ENCODE measurements at places on chromosomes 3 and 15.

- no peak for DNase-seq
Measured at GRCh38 chr15:47814620-47815019, 97.3 kb downstream of the SEMA6D start.

GRCh38 chr3:183782576-183783276 lies 42.7 kb downstream of the MAP6D1 start:
- DNase-seq = no peak

DNA sequence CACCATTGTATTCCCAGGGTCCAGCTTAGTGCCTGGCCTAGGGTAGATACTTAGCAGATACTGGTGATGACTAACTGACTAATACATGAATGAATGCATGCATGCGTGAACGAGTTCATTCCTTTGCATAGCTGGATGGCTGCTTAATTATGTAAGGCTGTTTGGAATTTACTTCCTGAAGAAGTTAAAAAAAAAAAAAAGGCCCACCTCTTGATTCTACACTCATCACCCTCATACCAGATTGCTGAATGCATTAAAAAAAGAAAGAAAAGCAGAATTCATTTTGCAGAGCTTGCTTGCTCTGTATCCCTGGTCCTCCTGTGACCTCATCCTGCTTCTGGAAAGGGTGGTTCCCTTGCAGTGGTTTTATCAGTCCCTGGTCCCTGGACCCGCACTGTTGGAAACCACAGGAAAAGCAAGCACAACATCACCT lies 277.6 kb upstream of the CFAP20DC start:
- DNase-seq = peak; percentile 80

GRCh38 chr3:195820901-195821300 lies 9.2 kb upstream of the MUC4 start:
- no peak for DNase-seq

DNA sequence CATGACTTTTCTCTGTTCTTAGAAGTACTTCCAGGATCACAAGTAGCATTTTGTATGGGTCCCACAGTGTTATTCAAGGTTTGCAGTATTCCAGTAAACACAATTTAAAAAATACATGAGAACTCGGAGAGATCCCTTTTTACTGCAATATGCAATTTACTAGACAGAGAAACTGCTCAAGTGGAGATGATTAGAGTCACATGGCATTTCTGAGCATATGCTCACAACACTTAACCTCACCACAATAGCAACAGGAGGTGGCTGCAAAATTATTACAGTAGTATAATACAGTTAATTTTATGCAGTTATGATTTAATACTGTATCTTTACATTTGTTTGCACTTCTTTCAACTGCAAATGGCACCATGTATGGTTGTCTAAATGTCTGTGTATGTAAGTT lies 87.5 kb downstream of the PIK3CB start:
- DNase-seq = no peak

GRCh38 chr3:78913711-78914110 lies 854.1 kb downstream of the ROBO1 start:
- no peak for DNase-seq

- no peak for DNase-seq
Measured at GRCh38 chr3:87145553-87145952, 81.6 kb upstream of the CHMP2B start.

- peak; percentile 21 for DNase-seq
Measured at GRCh38 chr3:158420654-158421396, 150.2 kb upstream of the MLF1 start.

GRCh38 chr3:41299036-41299435 lies 99.7 kb downstream of the CTNNB1 start:
- DNase-seq = no peak

- no peak for DNase-seq
Measured at GRCh38 chr3:158127250-158128219, 17.6 kb downstream of the RSRC1 start.

GRCh38 chr3:120428924-120429323 lies 21.9 kb downstream of the FSTL1 start:
- DNase-seq = peak; percentile 64

DNA sequence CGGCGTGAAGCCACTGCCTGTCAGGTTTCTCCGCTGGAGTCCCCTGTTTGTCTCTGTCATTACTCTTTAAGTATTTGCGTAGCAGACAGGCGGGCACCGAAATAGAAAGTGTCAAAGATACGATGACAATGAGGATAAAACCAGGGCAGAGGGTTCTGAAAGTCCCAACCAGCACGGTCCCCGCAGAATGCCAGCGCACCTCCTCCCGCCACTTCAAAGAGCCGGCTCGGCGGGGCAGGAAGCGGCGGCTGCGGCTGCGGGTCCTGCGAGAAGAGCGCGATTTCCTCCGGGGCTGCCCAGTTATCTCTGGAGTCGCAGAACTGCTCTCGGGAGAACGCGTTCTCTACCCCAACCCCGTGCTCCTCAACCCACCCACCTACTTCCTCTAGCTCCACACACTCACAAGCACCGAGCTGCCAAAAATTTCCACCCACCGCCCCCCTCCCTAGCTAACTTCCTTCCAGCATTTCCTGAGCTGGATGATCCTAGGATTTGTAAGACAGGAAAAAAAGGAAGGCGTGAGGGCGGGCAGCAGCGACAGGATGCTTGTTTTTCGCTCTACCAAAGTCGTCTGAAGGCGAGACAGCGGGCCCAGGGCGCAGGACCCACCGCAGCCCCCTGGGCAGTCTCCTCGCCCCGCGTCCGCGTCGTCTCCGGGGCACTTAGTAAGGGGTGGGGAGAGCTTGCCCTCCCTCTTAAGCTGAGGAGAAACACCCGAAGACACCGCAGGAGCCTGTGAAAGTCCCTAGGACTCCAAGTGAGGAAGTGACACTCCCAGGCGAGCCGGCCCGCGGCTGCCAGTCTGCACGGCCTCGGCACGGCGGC lies at the start of gene ARHGAP31:
TSS of gene ARHGAP31 (plus strand) at position 513 of the 825 bp plus-strand sequence. CDS start 522 bp downstream, outside the sequence.
- no peak for DNase-seq

DNA sequence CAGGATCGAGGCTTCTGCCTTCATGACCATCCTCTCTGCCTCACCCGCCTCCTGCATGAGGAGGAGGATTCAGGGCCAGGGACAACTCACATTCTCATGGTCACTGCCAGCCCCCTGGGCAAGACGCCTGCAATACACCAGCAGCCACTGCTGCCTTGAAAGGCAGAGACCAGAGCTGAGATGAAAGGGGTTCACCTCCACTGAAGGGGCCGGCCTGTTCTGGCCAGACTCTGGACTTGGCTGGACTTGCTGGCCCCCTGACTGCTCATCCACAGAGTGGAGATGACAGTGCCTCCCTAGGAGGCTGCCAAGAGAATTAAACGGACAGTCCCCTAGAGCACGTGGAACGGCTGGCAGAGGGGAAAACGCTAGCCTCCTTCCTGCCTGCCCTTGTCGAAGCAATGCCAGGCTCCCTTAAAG lies 35.2 kb downstream of the MGLL start:
- DNase-seq = no peak

DNA sequence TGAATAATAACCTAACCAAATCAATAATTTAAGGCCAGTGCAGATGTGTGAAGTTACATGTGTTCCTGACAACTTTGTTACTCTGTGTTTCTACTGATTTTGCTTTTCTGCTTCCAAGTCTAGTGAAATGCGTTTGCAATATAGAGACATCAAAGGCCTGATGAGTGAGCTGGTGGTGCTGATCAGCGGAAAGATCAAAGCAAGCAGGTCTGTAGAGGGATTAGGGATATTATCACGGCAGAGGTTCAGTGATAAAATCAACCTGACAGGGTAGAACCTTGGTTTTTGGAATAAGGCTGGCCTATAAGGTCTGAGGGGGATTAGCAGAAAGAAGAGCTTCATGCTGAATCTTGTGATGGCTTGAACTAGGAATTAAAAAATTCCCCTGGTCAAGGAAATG lies 111.7 kb downstream of the EDEM1 start:
- DNase-seq = no peak

GRCh38 chr3:188697127-188697526 lies 474.6 kb upstream of the TPRG1 start:
- DNase-seq = no peak

DNA sequence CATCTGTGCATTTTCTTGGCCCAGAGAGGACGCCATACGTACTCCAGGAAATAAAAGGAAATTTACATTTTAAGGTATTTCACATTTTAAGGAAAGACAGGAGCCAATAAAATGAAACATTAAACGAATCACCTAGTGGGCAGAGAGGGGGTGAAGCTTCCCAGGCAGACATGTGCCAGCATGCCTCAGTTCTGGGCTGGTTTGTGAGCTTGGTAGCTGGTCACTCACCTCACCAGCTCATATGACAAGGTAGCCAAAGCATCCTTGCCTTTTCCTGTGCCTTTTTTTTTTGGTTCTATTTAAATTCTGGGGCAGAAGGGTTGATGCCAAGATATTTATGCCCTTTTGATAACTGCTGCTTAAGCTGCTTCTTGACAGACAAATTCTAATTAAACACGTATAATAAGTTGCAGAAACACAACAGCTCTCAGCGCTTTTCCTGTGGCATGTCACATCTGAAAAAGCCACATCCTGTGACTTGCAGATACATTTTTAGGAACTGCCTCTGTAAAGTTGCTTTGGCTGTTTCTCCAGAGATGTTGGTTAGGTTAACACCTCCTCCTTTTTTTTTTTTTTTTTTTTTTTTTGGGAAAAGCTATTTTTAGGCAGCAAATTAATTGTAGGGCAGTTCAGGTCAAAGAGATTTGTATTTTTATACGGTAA lies 218.6 kb downstream of the PDCD6IP start:
- DNase-seq = no peak

DNA sequence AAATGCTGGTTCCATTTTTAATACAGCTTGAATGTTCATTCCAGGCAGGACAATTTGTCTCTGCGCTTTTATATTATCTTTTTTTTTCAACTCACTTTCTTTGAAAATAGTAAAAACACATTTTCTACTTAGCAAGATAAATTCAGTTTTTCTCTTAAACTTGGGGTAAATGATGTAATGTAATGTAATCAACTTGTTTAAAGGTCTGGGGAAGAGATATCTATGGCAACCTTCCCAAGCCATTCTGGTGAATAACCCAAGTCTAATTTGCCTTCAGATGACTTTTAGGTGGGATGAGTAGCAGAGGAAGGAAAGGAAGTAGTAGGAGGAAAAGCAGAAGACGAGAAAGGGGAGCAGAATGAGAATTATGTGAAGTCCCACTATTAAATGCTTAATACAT lies 335.1 kb downstream of the SV2B start:
- no peak for DNase-seq

DNA sequence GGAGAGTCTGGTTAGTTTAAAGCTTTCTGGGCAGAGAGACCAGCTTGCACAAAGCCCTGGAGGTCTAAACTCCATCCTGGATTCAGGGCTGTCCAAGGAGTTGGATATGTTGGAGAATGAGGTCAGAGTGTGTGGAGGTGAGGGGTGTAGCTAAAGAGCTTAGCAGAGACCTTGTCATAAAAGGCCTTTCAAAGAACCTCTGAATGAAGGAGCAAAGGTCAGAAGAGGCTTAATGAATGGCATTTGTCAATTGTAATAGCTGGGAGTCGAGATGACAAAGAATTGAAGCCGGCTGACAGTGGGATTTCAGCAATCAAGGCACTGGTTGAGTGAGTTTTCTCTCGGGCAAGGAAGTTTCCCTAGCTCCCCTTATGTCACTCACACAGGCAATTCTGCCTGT lies 202.6 kb downstream of the PDCD6IP start:
- DNase-seq = no peak

GRCh38 chr3:52262447-52262846 lies 16.0 kb downstream of the WDR82 start:
- DNase-seq = no peak

GRCh38 chr3:115660646-115661337 lies 37.5 kb downstream of the GAP43 start:
- DNase-seq = no peak

GRCh38 chr15:54810031-54810430 lies 386.7 kb downstream of the RSL24D1 start:
- no peak for DNase-seq

DNA sequence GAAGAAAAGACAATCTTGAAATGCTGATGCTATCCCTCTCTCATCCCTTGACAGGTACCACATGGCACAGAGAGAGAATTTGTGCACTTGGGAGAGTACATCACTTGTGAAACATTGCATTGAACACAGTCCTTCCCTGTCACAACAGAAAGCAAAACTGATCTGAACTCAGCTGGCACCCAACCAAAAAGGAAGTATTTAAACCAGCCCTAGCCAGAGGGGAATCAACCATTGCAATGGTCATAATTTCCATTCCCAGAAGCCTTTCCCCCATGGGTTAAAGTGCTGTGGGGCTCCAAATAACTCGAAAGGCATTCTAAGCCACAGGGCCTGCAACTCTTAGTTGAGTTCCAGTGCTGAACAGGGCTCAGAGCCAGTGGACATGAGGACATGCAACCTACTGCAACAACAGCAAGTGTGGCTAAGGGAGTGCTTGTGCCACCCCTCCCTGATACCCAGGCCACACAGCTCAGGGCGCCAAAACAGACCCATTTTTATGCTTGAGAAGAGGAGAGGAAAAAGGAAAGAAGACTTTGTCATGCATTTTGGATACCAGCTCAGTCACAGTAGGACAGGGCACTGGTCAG lies 530.8 kb upstream of the BCHE start:
- no peak for DNase-seq

DNA sequence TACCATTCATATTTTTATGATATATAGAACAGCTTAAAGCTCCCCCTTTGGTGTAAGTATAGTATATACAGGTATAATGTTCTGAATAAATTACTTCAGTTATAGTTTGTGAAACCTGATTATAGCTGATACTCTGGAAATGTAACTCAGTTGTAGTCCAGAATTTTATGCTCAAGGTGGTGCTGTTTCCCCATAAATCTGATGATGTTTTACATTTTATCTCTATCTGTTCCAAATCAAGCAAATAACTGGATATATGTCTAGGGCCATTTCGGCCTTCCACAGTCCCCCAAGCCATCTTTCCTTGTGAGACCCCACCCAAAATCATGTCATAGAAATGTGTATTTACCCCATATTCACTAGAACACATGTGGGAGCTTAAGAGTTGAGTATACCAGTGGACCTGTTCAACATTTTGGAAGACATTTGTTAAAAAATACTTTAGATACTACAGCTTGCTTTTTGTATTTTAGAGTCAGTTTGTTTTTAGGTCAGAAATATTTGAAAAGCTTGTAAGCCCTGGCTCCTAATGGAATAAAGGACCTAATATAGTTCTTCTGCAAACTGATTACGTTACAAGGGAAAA lies 107.1 kb downstream of the ATG7 start:
- no peak for DNase-seq

DNA sequence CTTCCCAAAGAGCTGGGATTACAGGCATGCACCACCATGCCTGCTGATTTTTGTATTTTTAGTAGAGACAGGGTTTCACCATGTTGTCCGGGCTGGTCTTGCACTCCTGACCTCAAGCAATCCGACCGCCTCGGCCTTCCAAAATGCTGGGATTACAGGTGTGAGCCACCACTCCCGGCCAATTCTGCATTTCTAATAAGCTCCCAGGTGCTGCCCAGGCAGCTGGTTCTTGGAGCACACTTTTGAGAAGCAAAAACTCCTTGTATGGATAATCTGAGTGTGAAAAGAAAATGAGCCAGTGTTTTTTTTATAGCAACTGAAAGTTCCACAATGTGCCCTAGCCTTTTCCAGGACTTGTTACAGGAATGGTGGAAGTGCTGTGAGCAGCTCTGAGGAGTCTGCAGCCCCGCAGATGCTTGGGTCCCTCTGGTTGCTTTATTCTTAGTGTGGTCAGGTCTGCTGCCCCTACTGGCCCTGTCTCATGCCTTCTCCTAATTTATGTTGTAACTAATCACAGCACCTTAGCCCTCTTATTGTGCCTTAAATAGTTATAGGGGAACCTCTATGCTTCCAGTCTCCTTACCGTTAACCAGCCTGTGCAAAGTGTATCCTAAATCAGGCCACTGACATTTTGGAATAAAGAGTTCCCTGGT lies 13.5 kb upstream of the KCNAB1 start:
- no peak for DNase-seq

GRCh38 chr3:147410116-147410525 lies 956 bp downstream of the ZIC1 start:
- no peak for DNase-seq

All from GM04503 (cell line).